ENCODE measurements at places on chromosomes 16 and 17. TPM values are rescaled to one million over a fixed set of nuclear protein-coding genes. Genes with fewer than 3 reads are reported as not detected.

GRCh38 chr17:57357392-57357784, 101.1 kb downstream of the MSI2 start:
- DNase-seq = peak; percentile 86

DNA sequence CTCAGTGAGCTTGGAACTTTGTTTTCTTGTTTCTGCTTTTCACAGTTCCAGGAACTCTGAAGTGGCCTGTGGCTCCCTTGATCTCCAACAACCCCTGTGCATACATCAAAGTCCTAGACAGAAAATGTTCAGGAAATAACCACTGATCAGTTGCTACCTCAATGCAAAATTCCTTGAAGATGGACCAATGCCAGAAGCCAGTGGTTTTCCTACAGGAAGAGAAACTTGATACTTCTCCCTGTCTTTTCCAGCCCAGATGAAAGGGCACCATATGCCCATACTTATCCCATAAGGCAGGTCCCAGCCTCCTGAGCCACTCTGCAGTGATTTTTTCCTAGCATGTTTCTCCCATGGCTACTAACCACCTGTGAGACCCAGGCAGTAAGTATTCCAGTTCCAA, 12.3 kb upstream of the CDRT4 start:
- DNase-seq = no peak

GRCh38 chr17:3911271-3912053, 4.8 kb downstream of the P2RX1 start:
- DNase-seq = no peak

DYNLRB2 gene
- total RNA-seq = 1.9 TPM

DNA sequence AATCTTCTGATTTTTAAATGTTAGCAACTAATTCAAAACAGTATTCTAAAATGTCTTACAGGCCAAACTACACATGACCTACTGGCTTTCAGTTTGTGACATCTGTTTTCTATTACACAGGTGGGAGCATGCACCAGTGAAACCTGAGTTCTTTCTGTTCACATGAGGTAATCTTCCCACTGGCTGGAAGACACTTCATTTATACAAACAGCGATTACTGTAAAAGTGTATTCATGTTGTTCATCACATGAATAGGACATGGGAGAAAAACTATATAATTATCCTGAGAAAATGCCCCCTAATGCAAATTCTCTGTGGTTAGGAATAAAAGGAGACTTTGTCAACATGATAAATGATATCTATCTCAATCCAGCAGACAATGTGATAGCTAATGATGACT, 11.1 kb upstream of the PIK3R5 start:
- DNase-seq = no peak

DNA sequence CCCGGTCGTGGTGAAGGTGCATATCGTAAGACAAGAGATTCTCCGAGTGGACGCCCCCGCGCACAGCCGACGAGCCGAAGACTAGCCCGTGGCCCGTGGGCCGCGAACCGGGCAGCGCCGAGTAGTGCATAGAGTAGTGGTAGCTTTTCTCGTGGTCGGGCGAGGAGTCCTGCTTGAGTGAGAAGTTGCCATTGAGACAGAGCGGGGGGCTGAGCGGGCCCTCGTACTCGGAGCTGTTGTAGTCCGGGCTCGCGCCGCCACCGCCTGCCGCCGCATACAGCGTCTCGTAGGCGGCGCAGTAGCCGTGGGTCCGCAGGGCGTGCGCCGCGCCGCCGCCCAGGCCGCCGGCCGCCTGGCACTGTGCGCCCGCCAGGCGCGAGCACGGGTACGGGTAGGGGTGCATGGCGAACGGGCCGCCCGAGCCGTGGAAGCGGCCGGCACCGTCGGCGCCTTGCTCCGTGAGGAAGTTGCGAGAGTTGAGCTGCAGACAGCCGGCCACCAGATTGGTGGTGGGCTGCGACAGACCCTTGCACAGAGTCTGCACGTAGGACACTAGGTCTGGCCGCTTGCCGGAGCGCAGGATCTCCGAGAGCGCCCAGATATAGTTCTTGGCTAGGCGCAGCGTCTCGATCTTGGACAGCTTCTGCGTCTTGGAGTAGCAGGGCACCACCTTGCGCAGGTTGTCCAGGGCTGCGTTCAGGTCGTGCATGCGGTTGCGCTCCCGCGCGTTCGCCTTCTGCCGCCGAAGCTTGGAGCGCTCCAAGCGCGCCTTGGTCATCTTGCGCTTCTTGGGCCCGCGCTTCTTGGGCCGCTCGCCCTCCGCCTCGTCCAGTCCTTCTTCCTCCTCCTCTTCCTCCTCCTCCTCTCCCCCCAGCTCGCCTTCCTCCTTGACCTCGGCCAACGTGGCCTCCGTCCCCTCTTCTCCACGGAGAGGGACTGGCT, 2.0 kb downstream of the NEUROD2 start:
- DNase-seq = no peak

MMP28 gene
- 25.6 TPM for total RNA-seq

GRCh38 chr17:2124391-2124790, 69.5 kb downstream of the HIC1 start:
- DNase-seq = no peak

GRCh38 chr16:1825864-1826690, 548 bp downstream of the HAGH start:
- no peak for DNase-seq

PKMYT1 gene
- 0.66 TPM for total RNA-seq

- DNase-seq = peak; percentile 28
Measured at GRCh38 chr16:89319886-89320781, 102.6 kb downstream of the ZNF778 start.

KRT33A gene
- total RNA-seq = not detected

GRCh38 chr17:1521086-1521640, 4.8 kb upstream of the INPP5K start:
- DNase-seq = no peak

- DNase-seq = no peak
Measured at GRCh38 chr16:389352-389751, 7.6 kb upstream of the PGAP6 start.

- DNase-seq = no peak
Measured at GRCh38 chr16:23976524-23976923, 140.7 kb downstream of the PRKCB start.

DNA sequence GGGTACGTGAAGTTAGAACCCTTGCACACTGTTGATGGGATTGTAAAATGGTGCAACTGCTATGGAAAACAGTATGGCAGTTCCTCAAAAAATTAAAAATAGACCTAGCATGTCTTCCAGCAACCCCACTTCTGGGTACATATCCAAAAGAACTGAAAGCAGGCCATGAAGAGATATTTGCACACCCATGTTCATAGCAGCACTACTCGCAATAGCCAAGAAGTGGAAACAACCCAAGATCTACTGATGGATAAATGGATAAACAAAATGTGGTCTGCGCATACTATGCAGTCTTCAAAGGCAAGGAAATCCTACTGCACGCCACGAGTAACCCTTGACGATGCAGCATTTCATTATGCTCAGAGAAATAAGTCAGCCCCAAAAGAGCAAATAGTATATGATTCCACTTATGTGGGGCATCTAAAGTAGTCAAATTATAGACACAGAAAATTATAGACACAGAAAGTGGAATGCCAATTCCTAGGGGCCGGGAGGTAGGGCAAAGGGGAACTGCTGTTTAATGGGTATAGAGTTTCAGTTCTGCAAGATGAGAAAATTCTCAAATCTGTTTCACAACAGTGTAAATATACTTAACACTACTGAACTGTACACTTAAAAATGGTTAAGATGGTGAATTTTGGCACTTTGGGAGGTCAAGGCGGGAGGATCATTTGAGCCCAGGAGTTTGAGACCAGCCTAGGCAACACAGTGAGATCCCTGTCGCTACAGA, 17.2 kb downstream of the CORO7 start:
- DNase-seq = no peak

ABCA8 gene
- total RNA-seq = 47.5 TPM

DNA sequence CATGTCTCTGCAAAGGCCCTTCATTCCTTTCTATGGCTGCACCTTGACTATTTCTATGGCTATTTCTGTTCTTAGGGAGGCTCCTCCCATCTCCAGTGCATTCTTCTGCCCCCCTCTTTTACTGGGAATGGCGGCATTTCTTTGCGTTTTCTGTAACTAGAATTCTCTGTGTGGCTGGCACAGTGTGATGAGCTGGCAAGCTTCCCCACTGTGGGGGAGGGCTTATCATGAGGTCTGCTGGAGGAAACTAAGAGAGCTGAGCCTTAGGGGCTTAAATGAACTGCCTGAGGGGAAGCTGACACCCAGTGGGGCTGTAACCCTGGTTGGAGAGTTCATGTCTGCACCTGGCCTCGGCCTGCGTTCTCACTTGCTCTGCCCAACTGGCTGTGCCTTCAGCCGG, 1.5 kb upstream of the CARD14 start:
- DNase-seq = no peak

DNA sequence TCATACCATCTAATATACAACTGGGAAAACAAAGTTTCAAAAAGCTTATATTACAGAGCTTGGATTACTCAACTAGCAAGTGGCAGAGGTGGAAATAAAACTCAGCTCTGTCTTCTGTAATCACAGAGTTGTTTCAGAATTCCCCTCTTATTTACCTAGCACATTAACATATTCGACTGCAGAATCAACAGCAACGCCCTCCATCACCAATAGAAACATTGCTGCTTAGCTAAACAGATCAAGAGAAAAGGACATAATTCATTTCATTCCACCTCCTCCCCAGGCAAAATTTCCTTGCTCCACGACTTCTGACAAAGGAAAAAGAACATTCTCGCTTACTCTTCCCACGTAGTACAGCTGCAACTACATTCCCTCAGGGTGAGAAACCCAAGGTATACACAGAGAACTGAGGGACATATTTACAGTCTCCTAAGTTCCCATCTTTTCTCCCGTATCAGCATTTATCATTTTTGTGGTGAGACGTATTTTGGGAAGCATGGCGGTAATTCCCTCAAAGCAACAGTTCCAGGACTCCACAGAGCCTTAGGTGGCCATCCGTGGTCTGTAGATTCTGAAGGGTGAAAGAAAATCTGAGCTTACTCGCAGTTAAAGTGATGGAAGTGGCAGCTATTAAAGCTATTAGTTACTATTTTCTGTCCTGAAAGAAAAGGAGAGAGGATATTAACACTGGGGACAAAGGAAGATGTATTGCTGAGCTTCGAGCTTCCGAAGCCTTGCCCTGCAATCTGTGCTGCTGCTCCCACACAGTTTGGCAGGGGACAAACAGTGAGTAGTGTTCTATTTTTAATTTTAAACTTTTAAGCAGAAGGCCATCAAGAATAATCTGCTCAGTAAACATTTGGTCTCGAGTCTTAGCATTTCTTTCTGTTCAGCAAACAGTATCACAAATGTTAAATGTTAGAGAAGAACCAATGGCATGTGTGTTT, 1296.2 kb downstream of the CDH8 start:
- DNase-seq = no peak

GRCh38 chr17:74426551-74427047, 5.3 kb upstream of the GPRC5C start:
- no peak for DNase-seq

ALOX12 gene
- not detected for total RNA-seq

GRCh38 chr17:34301986-34302385, 16.4 kb downstream of the CCL11 start:
- no peak for DNase-seq

DNA sequence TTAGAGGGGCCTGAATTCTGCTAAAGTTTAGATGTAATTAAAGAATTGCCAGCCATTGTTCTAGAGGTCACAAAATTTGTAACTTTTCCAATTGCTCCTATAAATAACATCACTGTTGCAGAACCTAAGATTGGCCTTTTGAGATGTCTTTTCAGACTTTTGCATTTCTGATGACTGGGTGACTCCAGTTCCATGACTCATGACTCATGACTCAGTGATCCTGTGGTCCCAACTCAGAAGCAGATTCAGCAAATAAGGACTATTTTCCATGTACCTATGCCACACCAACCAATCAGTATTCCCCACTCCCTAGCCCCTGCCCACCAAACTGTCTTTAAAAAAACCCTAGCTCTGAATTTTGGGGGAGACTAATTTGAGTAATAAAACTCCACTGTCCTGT, 740.9 kb downstream of the CDH8 start:
- DNase-seq = no peak

DNA sequence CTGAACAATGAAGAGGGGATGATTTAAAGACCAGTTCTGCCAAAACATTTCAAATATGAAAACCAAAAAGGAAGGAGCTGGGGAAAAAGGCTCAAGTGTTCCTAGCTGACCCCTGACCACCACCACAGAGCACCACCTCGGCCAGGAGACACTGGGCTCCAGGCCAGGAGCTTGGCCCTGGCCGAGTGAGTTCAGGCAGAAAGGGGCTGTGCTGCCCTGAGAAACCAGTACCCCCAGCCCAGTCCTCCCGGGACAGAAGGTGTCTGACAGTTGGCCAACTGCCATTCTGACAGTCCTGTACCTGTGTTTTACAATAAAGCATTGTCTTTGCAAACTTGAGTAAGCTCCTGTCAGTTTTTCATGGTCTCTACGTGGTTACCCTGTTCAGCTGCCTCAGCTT, 98.2 kb downstream of the VPS53 start:
- DNase-seq = no peak

ZFHX3 gene
- total RNA-seq = 36.0 TPM

GALNS gene
- total RNA-seq = 17.9 TPM

- no peak for DNase-seq
Measured at GRCh38 chr16:28260193-28260592, 32.1 kb upstream of the SBK1 start.

DNA sequence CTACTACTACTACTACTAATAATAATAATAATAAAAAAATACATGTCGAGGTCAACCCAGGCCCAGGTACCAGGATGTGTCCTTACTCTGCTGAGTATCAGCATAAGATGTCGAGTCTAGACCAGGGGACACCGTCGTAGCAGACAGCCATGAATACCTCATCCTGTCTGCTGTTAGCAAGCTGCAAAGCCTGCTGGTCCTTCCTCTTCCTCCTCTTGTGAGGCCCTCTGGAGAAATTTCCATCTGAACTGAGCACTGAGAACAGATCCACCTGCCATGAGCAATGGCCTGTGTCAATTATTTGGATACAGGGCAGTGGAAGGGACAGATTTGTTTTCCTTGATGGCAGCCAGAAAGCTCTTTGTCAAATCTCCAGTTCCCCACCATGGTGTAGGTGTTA, 168.5 kb downstream of the XYLT1 start:
- no peak for DNase-seq

PDPK1 gene
- 32.8 TPM for total RNA-seq

DNA sequence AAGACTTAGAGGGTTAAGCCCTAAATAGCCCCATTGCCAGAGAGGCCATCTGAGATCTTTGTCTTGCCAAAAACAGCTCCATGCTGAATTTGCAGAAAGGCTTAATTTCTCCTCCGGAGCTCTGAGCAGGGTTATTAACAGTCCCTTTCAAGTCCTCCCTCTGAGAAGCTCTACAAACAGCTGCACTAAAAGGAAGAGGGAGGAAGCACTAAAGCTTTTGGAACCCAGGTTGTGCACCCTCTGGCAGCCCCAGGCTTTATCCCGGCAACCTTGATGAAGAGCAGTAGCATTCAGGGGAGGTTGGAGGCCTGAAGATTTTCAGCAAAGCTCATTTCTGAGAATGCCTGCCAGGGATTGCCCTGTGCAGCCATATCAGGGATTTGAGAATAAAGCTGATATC, 554.7 kb downstream of the RBFOX1 start:
- no peak for DNase-seq

- DNase-seq = no peak
Measured at GRCh38 chr17:2624292-2624731, 30.9 kb downstream of the PAFAH1B1 start.

CD7 gene
- not detected for total RNA-seq

- DNase-seq = no peak
Measured at GRCh38 chr16:8571061-8571596, 19.2 kb downstream of the TMEM114 start.

GRCh38 chr16:22638393-22639206, 127.9 kb downstream of the NPIPB5 start:
- no peak for DNase-seq

Data from breast epithelium (tissue), 4 donors.